ENCODE measurements at places on chromosomes 5 and 9.

DNA sequence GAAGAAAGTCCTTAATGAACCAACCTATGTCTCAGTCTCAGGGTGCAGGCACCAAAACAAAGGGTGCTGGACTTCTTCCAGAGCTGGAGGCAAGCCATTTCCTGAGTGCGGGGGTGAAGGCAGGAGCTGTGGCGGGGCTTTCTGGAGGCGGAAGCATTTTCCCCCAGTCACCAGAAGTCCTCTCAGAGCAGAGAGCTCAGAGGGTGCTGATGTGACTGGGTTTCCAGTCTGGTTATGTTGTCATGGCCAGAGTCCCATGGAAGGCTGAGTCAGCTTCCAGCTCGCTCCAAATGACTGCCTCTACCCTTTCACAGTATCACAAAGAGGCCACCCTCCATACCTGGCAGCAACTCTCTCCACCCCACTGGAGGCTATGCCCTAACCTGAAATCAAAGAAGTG, 86.0 kb downstream of the TRPC7 start:
- no peak for DNase-seq

GRCh38 chr9:13143281-13143680, 136.2 kb downstream of the MPDZ start:
- no peak for DNase-seq

DNA sequence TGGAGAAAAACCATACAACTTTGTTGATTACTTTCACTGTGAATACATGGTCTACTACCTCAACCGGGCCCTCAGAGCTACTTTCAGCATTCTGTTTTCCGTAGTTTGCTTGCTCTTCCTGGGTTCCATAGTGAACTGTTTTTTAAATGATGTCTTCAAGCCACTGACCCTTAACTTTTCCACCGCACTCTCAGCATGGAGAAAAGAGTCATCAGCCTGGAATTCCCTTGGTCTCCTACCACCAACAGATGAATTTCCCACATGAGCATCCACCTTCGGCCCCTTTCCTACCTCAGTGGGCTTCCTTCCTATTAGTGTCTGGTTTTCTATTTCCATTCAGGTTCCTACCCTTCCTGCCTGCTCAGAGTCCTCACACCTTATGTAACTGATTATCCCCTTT, 135.9 kb upstream of the ADAMTSL1 start:
- no peak for DNase-seq

DNA sequence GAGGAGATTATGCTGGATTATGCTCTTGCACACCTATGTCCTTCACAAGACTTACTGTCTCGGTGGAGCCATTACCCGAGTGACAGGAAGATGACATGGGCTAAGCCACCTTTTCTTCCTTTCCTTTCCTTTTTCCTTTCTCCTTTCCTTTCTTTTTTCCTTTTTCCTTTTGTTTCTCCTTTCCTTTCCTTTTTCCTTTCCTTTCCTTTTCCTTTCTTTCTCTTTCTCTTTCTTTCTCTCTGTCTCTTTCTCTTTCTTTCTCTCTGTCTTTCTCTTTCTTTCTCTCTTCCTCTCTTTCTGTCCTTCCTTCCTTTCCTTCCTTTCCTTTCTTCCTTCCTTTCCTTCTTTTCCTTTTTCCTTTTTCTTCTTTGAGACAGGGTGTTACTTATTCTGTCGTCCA, 202.5 kb downstream of the ARHGEF28 start:
- DNase-seq, result no peak

GRCh38 chr5:35765921-35766320, 90.8 kb upstream of the IL7R start:
- DNase-seq, result no peak

GRCh38 chr5:54571462-54571861, 53.9 kb downstream of the SNX18 start:
- no peak for DNase-seq

DNA sequence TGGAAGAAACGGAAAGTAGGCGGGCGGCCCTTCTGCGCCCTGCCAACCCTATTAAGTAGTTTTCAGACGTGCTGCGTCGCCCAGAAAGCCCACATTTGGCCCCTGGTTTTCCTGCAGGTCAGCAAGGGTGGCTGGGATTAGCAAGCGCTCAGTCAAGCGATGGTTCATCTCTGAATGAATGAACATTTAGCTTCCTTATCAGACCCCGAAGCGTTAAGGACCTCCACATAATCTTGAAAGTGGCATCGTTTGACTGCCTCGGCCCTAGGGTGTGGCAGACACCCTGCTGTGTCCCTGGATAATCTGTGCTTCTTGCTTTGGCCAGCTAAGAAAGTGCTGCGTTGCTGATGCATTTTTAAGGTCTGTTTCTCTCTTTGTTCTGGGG, 684 bp downstream of the TOR1B start:
- DNase-seq, result peak; percentile 14

DNA sequence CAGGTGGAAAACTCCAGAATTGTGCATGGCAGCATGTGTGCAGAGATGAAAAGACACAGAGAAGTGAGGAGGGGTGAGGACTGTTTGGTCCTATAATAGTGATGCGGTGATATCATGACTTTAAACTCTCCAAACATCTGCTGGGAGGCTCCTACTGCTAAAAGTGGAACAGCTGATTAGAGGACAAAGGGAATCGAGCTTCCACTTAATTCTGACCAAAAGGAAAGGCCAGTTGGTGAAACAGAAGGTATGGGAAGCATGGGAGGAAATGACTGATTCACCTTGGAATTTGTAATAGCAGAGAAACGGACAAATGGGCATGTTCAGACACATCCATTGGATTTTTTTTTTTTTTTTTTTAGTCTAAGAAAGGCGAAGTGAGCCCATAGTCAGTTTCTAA, 67.5 kb upstream of the MAMDC2 start:
- DNase-seq, result peak; percentile 58

DNA sequence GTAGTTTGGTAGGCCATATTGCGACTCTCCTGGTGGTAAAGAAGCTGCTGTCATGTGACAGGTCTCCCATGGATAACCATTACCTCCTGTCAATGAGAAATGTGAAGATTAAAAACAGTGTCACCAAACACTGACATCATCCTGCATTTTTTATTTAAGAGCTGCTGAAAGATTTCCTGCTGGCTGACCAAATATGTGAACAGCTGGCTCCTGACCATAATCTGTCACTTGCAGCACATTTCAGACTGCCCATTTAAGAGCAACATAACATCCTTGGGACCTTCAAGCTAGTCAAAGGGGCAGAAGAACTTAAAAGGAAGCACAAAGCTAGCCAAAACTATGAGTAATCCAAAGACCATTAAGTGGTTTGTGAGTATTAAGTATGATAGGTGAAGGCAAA, 288.0 kb downstream of the IZUMO3 start:
- DNase-seq, result no peak

DNA sequence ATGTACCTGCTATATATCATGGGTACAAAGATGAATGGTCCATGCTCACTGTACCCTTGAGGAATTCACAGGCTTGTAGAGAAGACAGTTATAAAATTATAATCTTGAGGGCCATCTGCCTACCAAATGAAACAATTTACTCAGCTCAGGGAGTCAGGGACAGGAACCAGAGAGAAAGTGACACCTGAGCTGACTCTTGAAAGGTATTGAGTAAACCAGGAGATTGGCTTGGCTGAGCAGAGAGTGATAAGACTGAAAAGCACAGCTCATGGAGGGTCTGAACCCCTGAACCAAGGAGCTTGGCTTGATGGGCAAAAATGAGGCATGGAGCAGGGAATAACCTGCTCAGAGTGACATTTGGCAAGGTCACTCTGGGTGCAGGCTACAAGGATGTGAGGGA, 147.3 kb downstream of the FAM114A2 start:
- no peak for DNase-seq

DNA sequence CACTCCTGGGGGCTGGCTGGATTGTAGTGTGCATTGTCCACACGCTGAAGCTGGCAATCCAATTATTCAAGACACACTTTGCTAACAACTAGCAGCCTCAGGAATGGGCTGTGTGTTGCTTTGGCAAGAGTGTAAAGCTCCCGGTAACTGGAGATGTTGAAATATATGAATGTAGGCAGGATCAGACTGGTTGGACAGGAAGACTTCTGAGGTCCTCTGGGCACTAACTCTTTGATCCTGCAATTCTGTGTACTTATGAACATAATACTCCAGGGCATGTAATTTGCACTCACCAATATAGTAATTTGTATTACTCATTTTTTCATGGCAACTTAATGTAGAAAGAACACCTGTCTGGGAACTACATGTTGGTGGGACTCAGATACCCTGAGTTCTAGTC, 106.7 kb upstream of the SLC28A3 start:
- no peak for DNase-seq

DNA sequence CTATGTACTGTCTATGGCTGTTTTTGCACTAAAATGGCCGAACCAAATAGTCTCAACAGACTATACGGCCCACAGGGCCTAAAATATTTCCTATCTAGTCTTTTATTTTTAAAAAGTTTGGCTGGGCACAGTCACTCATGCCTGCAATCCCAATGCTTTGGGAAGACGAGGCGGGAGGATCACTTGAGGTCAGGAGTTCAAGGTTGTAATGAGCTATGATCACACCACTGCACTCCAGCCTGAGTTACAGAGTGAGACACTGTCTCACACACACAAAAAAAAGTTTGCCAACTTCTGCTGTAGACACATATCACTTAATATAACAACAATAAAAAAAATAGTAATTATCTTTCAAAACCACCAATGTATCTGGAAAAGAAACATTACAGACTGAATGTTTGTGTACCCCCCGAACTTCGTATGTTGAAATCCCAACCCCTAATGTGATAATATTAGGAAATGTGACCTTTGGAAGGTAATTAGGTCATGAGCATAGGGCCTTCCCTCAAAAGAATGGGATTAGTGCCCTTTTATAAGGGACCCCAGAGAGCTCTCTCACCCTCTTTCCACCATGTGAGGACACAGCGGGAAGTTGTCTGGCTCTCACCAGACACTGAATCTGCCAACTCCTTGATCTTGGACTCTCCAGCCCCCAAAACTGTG, 53.5 kb upstream of the HK3 start:
- no peak for DNase-seq

DNA sequence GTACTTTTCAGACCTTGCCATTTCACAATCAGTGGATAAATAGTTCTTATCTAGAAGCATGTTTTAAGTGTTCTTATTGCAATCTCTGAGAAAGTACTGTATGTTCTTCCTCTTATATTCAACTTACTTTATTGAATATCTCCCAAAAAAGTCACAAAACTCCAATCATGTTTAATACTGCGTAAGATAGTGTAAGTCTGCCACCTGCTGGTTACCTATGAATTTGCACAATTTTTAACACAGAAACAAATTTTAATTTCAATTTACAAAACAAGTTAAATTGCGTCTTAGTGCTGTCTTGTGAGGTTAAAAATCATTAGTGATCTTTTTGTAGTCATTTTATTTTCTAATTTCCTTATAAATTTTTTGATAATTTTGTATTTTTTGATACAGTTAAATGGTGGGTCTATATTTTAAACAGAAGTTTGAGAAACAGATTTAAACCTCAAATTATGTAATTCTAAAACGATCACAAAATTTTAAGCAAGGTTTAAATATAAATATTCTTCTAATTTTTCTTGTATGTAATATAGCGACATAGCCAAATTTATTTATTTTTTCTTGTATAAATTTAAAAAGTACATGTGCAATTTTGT, 115.8 kb downstream of the EMB start:
- no peak for DNase-seq

DNA sequence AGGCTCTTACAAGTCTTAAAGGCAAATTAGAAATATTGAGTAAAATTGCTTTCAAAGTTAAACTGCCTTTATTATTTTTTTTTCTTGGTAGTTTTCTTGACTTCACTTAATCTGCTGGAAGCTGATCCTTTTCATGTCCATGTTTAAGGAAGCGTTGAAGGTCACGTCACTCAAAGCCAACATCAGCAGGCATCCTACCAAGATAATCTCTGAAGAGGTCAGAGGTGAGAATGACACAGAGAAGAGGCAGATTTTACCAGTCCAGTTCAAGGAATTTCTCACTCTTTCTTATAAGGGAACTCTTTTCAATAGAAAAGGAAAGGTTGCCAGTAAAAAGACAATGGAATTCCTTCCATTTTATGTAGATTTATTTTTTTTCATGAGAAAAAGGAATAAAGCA, 259.8 kb downstream of the ANXA1 start:
- DNase-seq, result no peak

DNA sequence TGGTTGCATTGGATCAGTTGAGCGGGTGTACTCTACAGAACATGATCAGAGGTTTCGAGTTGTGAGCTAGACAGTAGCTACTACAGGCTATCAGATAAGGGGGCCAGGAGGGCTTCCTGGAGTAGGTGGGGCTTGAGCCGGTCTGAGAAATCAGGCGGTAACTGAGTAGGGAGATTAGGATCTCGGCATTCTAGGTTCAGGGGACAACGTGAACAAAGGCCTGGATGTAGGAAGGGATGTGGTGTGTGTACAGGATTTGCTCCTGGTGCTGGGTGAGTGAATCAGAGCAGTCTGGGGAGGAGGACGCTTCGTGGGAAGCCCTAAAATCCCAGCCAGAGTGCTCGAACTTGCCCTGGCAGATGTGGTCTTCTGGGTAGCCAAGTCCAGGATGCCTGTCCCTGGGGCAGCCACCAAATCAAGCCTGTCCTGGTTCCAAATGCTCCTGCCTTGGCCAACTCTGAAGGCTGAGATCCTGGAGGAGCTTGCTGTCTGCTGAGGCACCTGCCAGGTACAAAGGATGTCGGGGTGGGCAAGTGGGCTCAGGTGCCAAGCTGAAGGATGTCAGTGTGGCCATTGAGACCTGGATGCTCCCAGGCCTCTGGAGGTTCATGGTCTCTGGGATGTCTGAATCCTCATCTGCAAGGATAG, 33.4 kb downstream of the STC2 start:
- no peak for DNase-seq

- DNase-seq, result no peak
Observed at GRCh38 chr5:33235304-33235703, 205.5 kb upstream of the TARS1 start.

- DNase-seq, result peak; percentile 28
Observed at GRCh38 chr5:580436-580835, 31.7 kb upstream of the CEP72 start.

DNA sequence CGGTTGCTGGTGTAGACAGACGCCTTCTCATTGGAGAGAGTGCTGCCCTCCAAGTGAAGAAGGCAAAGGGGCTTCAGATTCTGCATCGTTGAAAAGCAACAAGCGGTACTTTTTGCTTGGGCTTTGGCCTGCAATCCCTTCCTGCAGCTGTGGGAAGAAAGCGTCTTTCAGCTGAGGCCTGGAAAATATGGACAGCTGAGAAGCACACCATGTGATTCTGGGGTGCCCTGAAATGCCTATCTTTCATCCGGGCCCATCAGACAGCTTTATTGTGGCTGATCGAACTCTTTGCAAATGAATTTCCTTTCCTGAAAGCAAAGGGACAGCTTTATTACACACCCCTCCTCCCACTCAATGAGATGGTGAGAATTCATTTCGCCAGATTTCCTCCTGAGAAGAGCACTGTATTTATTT, 74.0 kb downstream of the NSG2 start:
- no peak for DNase-seq

- DNase-seq, result no peak
Observed at GRCh38 chr9:84456527-84456926, 116.0 kb upstream of the SLC28A3 start.

- DNase-seq, result no peak
Observed at GRCh38 chr5:7405277-7405676, 9.3 kb downstream of the ADCY2 start.

DNA sequence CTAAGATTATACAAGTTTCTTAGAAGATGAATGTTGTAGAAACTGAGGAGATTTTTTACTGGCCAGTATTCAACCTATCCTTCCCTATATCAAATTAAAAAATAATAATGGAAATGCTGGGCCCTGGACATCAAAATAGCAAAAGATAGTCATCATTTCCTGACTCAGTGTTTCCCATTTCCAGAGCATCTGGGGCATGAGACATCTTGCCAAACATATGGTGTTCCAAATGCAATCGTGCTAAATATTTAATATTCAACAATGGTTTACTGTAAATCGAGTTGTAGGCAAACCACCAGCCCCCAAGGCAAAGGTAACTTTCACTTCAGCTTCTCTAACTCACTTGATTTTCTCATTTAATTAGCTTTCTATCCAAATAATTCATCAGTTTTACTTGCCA, 152.9 kb downstream of the FRMD3 start:
- no peak for DNase-seq
